GM03348 (cell line): ENCODE measurements at places on chromosomes 1 and 21.

- peak; percentile 68 for DNase-seq
These were observed 24.7 kb upstream of the ADGRB2 start for GRCh38 chr1:31788825-31789256.

DNA sequence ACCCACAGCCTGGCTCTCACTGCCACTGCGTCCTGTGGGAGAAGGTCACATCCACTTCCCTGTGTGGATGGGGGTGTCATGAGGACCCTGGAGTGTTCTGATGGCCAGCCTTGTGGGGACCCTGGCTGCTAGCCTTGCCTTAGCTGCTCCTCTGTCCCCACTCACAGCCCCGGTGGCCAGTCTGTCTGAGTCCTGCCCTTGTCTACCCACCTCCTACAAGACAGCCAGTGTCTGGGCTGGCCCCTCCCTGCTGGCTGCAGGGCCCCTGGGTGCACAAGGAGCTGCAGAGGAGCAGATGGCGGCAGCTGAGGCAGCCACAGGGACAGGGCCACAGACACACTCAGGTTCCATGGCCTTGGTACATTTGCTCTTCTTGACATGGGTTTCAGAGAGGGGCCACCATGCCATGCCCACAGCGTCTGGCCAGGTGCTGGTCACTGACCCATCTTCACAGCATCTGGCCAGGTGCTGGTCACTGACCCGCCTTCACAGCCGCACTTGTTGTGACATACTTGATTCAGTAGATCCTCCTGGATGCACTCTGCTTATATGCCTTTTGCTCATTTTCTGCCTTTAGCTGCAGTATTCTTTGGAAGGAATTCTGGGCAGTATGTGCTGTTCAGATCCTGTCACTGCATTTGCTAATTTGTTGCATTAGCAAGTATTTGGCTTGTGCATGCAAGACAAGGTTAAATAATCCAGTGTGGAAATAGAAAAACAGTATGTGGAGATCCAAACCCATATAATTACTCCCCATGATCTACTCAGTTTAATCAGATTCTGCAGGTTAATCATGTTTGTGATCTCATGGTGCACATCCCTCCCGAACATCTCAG lies 157.8 kb downstream of the PCBP3 start:
- DNase-seq: no peak

GRCh38 chr1:35557118-35557610 lies at the start of gene KIAA0319L:
TSS of gene KIAA0319L (minus strand) at chr1:35557403. CDS start at chr1:35554491, 2,912 bp downstream.
- DNase-seq: peak; percentile 96

GRCh38 chr1:106515375-106515774 lies 541.1 kb upstream of the PRMT6 start:
- no peak for DNase-seq

- DNase-seq: no peak
These were observed 398.4 kb downstream of the ZP4 start for GRCh38 chr1:237492359-237492758.

DNA sequence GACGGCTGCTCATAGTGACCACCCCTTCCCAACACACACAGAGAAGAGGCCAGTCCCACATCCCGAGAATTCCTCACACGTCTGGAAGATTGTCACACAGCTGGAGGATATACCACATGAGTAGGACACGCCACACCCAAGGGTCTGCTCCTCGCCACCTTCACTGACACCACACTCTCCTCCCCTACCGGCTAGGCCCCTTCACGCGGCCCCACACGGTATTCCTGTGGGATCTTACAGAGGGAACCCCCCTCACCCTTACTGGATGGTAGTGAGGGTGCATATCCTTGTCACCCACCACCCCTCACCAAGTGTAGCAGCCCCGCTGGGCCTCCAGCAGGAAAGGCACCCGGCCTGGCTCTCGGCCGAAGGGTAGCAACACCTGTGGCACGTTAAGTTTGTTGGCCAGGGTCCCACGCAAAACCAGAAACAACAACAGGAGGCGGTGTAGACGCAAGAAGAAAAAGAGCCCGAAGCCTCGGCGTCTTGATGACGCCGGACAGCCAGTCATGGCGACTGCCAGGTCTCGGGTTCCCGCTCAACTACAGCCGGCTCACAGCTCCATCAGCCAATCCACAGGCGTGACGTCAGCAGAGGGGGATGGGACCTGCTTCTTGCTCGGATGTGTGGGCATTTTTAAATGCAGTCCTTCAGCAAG lies at the start of gene NUP210L:
Gene NUP210L (minus strand): TSS at position 540 of the 658 bp plus-strand sequence.
- DNase-seq: no peak

- DNase-seq: no peak
These were observed 675 bp upstream of the TEKT2 start for GRCh38 chr1:36083219-36083618.

DNA sequence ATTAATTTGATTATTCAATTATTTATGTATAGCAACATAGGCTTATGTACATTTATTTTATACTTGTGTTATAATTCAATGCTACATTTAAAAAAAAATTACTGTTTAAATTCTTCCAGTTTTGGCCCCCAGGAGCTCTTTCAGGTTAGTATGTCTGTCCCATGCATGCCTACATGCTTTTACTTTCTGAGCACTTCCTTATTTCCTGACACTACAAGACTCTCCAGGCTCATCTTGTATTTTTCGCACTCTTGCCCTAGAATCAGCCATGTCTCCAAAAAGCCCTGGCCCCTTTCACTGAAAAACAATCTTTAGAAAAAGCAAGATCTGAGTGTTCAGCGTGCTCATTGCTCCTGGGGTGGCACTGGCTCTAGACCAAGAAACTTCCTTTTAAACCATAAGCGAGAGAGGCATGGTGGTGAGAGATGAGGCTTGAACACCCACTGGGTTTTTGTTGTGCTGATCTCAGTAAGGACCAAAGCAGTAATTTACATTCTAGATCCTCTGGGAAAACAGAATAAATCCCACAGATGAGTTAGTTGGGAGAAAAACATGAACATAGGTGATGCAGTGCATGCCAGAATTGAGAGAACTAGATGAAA lies 95.0 kb downstream of the SLC30A10 start:
- DNase-seq: no peak

DNA sequence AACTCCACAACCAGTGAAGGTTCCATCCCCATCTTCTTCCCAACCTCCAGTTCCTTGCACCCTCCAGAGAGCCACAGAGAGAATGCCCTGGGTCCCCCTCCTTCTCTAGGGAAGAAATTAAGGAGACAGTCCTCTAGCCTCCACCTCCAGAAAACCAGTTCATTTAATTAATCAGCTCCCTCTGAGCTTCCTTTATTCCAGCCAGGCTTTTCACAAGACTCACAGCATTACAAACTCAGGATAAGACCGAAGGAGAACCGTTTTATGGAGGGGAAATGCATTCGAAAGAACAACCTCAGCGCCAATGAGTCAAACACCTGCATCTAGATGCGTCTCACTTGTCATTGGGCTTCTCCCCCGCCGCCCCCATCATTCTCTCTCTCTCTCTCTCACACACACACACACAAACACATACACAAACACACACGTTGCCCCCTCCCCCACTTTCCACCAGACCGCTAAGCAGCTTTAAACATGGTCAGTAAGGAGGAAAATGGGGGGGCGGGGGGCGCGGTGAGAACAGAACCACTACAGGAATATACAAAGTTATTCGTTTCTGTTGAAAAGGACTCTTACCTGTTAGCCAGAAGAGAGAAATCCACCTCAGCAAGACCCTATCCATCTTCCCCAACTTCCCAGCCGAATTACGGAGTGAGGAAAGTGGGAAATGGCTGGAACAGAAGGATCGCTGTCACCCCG lies 544 bp downstream of the ILDR2 start:
- no peak for DNase-seq

GRCh38 chr1:25766721-25767436 lies 33.1 kb upstream of the SELENON start:
- DNase-seq: no peak

DNA sequence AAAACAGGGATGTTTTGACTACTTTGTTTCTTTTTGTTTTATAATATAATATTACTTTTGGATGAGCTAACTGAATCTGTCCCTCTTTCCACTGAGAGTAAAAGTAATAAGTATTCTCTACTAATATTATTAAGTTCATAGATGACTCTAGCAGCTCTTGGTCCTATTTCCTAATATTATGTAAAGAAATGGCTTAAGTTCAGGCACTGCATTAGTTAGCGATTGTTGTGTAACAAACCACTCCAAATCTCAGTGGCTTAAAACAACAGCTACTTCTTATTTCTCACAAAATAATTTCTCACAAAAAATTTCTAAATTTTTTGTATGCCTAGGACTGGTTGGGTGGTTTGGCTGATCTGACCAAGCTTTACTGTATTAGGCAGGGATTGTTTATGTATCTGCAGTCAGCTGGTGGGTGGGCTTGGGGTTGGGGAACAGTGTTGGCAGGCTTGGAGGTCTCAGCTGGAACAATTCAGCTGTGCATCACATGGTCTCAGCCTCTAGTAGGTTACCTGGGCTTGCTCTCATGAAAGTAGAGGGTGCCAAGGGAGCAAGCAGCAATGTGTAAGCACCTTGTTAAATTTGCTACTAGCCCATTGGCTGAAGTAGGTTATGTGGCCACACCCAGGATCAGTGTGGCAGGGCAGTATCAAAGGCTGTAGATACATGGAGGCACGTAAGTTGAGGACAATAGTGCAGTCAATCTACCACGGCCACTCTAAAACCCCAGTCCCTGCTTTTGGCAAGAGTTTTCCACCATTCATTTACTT lies 8.8 kb upstream of the CCT8 start:
- no peak for DNase-seq

DNA sequence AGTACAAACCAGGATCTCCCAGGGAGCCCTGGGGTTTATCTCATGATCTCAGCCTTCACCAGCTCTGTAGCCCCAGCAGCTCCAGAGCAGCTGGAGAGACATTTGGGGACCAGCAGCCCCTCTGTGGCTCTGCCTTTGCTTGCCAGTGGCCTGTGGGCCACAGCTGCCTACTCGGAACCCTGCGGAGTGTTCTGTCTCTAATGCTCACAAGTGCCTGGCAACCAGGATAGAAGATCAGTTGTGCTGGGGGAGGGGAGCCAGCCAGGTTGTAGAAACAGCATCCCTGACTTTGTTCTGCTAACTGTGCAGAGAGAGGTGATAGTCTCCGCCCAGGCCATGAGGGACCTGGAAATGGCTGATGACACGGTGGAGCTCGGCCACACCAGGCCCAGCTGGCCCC lies 50.9 kb upstream of the KCNJ15 start:
- no peak for DNase-seq

DNA sequence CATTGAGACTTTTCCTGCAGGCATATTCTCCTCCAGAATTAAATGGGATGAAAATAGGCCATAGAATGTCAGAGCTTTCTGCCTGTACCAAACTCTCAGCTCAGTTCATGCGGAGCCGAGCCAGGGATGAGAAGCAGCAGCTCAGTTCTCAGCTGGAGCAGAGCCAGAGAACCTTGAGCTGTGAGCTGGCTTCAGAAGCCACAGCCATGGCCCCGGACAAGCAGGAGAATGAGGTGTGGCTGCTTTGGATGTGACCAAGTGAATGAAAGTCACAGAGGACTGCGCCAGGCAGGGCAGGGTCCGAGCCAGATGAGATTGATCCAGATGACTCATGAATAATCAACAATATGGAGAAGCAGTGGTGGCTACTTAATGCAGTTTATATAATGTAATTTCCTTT lies 633.8 kb downstream of the NCAM2 start:
- peak; percentile 9 for DNase-seq

GRCh38 chr1:58249737-58250586 lies 296.6 kb downstream of the OMA1 start:
- DNase-seq: peak; percentile 59

GRCh38 chr21:16587681-16588375 lies 858.0 kb downstream of the USP25 start:
- peak; percentile 42 for DNase-seq

DNA sequence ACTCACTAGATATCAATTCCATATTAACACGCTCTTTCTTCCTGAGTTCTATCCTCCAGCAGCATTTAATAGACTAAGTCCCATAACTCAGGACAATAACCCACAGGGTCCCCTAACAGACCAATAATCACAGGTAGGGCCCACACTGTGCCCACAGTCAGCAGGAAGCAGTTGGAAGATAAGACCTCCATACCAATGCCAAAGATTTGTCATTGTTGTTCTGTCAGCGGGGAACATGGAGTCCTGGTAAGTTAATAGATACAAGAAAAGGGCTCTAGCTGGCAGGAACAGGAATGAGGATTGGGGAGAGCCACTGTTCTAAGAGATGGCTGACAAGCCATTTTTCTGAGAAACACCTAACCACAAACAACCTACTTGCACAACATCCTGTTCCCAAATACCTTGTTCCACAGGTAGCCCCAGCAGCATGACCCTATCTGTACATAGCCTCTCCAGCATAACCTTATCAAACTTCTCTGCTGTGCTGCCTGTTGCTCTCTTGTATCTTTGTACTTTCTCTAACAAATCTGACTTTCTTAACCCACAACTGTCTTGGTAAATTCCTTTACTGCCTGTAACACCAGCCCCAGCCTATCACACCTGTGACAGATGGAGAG lies 142.0 kb upstream of the KCNJ15 start:
- no peak for DNase-seq

DNA sequence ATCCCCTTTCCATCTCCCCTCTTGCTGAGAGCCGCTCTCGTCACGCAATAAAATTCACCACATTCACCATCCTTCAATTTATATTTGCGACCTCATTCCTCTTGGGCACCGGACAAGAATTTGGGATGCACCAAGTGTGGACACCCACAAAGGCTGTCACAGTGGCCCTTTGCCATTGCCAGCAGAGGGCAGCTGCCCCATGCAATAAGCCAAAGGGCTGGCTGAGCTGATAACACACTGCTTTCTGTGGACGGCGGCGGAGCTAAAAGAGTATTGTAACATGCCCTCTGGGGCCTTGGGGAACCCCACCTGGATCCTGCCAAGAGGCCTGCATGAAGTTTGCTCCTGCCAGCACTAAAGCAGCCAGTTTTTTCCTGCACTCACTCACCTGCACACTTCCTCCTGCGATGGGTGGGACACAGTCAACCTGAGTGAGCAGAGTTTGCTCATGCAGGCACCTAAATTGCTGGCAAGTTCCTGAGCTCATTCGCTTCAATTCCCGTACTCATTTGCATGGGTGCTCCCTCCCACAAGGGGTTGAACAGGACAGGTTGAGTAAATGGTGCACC lies 792.3 kb upstream of the ADAMTS5 start:
- peak; percentile 9 for DNase-seq

DNA sequence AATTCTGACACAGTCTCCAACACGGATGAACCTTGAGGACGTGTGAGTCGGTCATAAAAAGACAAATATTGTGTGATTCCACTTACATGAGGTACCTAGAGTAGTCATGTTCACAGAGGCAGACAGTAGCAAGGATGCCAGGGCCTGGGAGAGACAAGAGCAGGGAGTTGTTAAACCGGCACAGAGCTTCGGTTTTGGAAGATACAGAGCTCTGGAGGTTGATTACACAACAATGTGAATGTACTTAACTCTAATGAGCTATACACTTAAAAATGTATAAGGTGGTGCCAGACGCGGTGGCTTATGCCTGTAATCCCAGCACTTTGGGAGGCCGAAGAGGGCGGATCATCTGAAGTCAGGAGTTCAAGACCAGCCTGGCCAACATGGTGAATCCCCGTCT lies 37.8 kb upstream of the NEK2 start:
- DNase-seq: no peak

GRCh38 chr1:23434260-23434775 lies 9.8 kb upstream of the TCEA3 start:
- no peak for DNase-seq
